ENCODE measurements at places on chromosomes 2 and 18.

DNA sequence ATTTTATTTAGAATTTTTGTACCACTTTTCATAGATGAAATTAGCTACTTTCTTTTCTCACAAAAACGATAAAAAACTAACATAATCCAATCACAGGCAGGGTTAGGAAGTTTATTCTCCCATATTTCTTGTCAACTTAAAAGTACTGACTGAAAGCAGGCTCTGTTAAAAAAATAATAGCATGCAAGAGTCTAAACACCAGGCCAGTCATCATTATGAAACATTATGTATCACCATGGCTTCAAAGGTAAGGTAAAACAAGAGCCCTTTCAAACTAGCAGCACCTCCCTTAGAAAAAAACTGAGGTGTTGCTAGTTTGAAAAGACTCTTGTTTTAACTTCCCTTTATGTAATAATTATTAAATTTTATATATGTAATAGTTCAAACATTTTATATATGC lies 848.0 kb downstream of the RNF144A start:
- no peak for DNase-seq

GRCh38 chr18:62682371-62682770 lies 33.0 kb upstream of the PHLPP1 start:
- no peak for DNase-seq

DNA sequence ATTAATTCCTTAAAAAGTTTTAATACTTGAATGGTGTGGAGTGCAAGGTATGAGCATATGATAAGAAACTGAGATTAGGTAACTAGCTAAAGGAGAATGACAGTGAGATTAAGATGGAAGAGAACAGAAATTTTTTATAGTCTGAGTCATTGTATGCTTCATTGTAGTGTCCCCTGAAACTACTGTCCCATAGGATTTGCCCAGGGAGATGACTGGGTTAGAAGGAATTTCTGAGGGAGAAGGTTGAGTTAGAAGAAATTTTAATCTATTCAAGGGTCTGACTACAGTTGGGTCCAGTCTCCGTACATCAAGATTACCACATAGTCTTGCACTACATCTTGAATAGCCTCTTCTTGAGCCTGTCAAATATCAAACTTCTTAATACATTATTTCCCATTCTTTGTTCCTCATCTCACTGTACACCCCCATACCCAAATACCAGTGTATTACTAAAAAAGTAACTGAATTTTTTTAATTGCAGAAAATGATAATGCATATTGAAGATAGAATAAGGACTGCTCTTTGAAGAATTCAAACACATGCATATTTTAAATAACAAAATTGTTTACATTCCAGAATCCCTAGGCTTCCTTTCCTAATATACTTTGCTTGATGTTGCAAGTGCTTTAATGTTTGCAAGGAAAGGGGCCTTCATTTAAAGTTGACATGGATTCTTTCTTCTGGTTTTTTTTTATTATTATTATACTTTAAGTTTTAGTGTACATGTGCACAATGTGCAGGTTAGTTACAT lies 314.3 kb upstream of the COL3A1 start:
- no peak for DNase-seq

- no peak for DNase-seq
These were observed 98.9 kb upstream of the ARL4C start for GRCh38 chr2:234595829-234596228.

DNA sequence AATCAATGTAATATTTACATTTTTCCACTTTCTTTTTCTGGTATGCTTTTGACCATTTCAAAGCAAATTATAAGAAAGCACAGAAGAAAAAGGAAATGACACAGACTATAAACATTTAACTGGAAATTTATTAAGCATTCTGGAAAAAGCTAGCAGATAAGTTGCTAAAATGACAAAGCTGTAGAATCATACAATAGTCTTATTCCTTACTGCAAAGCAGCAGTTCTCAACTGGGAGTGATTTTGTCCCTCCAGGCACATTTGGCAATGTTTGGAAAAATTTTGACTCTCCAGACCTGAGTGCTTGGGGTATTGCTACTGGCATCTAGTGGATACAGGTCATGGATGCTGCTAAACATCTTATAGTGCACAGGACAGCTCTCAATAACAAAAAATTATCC lies 75.1 kb downstream of the MBD5 start:
- DNase-seq, result no peak

DNA sequence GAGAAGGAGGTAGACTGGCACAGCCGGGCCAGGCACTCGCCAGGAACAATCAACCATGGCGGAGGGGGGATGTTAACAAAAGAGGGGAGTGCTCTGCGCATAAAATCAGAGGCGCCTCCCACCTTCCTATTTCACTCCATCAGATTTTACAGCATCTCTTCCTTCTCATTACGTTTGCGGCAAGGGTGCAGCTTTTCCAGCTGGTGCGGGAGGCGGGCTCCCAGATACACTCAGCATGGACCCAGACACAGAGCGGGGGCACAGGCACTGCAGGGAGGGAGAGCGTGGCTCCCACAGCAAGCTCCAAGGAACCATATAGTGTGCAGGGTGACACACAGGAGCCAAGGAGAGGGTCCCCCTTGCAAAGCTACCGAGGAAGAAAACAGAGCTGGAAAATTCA lies 176.3 kb downstream of the EIPR1 start:
- no peak for DNase-seq

DNA sequence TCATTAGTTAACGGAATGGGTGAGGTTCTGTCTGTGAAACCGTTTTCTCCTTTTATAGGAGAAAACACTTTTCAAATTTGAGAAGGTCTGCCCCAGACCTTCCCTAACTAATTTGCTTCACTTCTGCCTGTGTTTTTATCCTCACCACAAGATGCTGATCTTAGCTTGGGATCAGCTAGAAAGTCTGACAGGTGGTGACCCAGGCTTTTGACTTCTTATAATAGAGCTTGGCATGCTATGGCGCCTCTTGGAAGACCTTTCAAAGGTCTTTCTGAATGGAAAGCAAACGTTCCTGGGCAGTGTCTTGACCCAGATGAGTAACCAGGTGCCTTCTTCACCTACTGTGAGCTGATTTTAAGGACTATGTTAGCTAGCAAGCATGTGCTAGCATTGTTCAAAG lies 91.4 kb downstream of the LYPD6 start:
- DNase-seq, result no peak

DNA sequence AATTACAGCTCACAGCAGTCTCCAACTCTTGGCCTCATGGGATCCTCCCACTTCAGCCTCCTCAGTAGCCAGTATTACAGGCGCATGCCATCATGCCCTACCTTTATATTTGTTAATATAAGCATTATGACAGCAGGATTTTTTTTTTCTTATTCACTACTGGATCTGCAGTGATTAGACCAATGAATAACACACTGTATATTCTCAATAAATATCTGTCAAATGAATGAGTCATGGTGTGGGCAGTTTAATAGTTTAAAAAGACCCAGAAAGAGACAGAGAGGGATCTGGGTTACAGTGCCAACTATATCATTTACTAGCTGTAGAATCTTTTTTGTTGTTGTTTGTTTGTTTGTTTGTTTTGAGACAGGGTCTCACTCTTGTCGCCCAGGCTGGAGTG lies 62.4 kb upstream of the LTBP1 start:
- no peak for DNase-seq

DNA sequence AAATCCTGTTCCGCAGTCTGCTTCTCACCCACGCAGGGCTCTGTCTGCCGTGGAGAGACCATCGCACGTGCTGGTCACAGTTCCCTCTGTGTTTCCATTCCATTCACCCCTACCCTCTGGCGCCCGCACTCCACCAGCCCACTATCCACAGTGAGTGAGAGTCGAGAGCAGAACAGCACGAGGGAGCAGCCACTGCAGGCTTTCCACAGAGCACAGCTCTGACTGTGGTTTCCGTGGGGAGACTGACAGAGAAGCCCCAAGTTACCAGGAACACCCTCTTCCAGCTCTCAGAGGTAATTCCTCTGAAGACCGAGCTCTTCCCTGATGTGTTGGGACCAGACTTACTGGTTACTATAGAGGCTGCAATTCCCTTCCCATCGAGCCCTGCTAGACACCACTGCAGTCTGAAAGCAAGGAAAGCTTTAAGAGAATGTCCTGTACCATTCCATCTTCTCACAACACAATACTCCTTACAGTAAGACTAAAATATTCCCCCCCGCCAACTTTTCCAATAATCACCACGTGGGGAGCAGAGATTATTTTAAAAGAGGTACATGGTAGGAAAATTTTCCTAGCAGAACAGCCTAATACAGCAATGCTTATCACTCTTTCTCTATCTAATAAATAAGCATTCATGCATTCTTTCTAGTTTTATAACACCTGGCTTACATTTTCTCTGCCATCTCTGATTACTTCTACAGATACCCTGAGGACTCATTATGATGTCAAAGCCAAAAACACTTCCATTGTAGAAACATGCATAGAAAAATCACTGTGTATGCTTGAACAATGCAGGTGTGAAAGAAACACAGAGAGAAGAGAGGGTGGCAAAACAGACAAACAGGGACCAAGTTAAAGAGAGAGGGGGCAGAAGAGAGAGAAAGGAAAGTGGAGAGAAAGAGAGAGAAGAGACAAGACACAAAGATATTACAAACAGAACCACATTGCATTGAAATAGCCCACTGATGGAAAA lies 4.7 kb downstream of the MYT1L start:
- no peak for DNase-seq

DNA sequence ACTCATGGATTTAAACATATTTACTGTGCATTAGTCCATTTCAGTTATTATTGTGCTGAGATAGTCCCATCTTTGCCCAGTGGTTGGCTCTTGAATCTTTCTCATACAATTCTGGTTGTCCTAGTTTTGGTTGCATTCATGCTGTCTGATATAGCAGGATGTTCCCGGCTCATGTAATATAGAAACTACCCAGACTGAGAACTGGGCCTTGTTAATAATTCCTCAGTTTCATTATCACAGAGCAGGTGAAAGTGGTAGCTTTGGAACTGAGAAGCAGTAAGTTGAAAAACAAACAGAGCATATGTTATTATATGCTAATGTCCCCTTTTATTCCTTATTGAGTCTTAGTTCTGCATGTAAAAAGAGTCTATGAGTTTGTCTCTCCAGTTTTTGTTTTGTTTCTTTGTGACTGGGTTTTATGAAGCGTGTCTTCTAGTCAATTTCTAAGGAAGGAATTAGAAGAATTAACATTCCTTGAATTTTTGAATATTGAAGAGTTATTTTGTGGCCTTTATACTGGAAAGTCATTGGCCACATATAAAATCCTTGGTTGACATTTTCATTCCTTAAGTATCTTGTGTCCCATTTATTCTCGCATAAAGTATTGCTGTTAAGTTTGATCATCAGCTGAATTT lies 43.3 kb downstream of the EIF5B start:
- no peak for DNase-seq

DNA sequence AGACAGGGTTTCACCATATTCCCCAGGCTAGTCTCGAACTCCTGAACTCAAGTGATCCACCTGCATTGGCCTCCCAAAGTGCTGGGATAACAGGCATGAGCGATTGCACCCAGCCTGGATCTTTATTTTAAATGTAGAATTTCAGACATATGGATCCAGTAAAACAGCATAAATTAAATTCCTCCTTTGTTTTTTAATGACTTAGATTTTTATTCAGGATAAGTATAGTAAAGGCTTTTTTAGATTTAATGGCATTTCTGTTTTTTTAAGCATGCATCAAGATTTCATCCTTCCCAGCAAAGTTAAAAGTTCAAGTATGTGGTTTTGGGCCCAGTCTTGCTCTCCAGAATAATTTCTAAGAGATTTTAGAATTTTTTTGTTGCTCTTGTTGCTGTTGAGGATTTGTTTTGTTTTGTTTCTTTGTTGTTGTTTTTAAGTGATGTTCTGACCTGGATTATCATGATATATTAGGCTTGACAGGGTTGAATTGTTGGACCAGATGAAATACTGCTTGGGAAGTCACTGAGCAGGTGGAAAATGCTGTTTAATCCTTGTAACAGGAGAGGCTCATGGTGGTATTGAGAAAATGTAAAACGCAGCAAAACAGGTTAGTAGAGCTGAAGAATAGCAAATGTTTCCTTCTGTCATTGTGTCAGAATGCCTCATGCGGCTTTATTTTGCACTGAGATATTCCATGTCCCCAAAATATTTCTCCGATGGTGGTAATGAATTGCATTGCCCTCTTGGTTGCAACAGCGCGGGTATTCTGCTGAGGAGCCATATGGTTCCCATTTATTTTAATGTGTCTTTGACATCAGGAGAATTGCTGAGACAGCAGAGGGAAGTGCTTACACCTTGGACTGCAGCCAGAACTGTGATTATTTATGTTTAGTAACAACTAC lies 147.9 kb downstream of the GALNT3 start:
- DNase-seq, result no peak

DNA sequence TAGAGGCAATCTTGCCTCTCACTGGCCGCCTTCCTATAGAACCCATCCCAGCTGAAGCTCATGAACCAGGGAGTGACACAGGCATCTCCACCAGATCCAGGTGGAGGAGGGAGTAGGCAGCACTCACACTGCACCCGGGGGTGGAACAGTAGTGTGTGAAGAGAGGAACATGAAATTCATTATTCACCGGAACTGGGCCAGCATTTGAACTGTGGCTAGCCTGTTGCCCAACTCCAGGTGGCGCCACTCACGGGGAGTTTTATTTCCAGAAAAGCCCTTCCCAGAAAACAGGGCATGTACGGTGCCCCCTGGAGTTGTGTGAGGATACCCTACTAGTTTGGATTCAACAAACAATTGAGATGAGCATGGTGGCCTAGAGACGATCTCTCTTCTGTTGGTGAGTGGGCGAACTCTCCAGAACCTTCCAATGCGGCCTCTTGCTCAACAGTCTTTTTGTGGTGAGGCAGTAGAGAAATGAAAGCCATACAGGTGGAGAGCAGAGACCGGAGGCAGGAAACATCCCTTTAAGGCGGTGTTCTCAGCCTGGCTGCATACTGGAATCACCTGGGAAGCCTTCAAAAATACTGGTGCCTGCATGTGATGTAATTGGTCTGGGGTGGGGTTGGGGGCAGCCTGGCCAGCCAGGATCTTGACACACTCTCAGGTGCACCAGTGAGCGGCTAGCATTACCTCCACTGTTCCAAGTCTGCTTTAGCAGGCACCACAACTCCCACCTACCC lies 73.5 kb upstream of the NEDD4L start:
- DNase-seq, result no peak

DNA sequence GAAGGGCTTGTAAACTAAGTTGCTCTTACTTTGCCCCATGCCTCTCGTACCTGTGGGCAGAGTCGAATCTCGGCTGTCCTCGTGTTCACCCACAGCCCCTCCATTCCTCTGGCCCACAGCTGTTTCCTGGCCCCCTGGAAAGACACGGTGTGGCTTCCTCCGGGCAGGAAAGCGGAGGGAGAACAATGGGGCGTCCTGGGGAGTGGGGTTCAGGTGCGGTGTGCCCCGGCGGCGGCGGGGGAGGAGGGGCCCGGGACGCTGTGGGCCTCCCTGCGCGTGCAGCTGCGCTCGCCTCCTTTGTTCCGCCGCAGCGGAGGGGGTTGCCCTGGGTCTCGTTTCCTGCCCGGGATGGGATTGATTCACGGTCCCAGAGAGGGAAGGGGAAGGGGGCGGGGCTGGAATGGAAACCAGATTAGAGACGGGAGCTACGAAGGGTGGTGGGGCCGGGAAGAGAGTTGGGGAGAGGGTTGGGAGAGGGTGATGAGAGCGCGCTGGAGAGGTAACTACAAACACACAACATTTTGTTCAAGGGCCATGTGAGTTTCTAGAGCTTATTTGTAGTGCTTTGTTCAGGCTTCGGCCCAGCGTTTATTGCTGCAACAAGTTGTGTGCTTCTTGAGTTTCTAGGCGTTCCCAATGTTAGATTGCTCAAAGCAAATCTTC lies 796 bp downstream of the MYO1B start:
- DNase-seq, result no peak

Data from GDM1 (cell line).